ACHN (cell line): ENCODE measurements at places on chromosomes 7 and 10.

GRCh38 chr10:32207544-32207943, 139.4 kb downstream of the EPC1 start:
- peak; percentile 42 for DNase-seq

DNA sequence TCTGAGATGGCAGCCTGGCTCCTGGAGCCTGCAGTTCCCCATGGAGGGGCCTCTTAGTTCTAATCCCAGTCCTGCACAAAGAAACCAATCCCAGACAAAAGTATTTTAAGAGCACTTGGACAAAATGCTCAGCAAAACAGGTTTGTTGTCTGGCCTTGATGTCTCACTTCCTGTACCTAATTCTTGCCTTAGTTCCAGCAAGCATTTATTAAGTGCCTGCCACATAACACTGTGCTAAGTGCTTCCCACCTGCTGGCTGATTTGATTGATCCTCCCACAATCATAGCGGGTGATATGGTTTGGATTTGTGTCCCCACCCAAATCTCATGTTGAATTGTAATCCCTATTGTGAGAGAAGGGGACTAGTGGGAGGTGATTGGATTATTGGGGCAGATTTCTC, 65.7 kb upstream of the HABP2 start:
- no peak for DNase-seq

GRCh38 chr10:71212318-71213126, at the start of gene UNC5B:
TSS of gene UNC5B (plus strand) at chr10:71212570. CDS start at chr10:71212986, 416 bp downstream.
- DNase-seq, result peak; percentile 82

DNA sequence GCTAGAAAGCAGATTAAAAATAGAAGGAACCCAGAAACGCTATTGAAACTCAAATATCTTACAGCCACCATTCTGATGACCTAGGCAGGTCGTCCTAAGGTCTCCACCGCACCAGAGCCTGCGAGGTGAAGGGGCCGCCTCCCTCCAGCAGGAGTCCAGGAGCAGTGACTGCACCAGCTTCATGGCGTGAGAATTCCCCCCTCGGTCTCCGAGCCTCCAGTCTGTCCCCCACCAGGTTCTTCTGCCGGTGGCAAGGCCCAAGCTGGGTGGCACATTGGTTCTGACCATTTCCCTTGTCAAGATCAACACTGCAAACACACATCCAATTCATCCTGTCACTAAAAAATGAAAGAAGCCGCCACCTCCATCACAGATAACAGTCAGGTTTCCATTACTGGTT, 98.7 kb downstream of the DIP2C start:
- DNase-seq, result no peak

GRCh38 chr7:158795272-158795671, 34.0 kb downstream of the ESYT2 start:
- no peak for DNase-seq
